Smooth muscle cell of the brain vasculature (primary cell): ENCODE measurements at places on chromosomes 12 and 14.

DNA sequence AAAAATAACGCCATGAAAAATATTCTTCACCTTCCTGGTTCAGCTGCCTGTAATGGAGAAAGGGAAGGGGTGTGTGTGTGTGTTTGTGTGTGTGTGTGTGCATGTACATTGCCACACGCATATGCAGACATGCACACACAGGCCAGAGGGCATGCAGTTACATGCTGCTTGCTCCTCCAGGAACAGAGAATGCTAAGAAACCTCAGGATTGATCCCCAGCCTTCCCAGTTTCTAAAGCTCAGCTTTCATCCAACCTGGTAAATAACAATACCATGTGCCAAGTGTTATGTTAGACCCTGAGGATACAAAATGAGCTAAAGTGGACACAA lies 241.7 kb downstream of the SPTSSA start:
- DNase-seq = no peak

DNA sequence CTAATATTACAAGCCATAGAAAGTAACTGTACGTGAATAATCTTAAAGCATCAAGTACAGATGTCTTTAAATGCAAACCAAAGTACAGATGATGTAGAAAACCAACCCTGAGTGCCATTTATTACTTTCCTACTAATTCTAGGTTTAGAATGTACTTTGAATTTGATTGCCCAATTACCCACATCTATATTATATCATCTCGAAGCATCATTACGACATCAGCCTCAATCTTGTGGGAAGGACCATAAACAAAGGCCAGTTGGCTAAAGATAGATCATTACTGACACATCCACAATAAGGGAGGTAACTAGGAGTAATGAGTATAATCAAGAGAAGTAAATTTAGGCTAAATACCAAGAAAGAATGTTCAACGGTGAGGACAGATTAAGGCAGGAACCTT lies 478.9 kb downstream of the BCAT1 start:
- no peak for DNase-seq

DNA sequence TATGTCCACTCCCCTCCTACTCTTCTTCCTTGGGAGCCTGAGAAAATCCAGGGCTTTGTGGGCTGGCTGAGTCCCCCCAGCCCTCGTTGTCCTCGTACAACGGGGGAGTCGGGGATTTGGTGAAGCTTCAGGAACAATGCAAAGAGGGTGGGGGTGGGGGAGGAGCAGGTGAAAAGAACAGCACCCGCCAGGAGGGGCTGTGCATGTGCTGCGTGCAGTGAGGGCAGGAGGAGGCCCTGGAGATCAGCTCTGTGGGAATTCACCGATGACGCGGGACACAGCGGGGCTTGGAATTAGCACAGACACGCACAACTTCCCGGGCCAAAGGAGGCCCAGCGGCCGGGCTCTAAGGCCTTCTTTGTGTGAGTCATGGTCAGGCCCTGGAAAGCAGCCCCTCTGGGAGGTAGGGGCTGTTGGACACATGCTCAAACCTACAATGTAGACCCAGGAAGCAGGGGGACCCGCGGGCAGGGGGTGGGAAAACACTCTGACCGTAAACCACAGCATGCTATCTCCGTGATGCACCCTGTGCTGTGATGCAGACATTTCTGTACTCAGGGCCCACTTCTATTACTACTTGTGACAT lies 32.8 kb downstream of the RBM19 start:
- DNase-seq = peak; percentile 79

DNA sequence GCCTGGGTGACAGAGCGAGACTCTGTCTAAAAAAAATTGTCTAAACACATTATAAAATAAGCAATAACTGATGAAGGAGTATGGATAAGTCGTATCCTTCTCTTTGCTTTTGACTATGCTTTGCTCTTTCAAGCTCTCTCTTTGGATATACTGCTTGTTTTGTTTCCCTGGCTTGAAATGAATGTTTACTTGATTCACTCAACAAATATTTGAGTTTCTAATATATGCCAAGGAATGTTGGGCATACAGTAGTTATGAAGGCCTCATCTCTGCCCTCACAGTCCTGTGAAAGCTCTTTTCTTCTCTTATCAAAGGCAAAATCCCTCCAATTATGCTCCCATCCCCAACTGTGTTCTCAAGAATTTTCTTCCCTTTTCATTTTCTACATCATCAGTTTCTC lies 123.5 kb downstream of the PTPRR start:
- DNase-seq = no peak

GRCh38 chr12:11182529-11182928 lies 4.2 kb downstream of the TAS2R42 start:
- no peak for DNase-seq

DNA sequence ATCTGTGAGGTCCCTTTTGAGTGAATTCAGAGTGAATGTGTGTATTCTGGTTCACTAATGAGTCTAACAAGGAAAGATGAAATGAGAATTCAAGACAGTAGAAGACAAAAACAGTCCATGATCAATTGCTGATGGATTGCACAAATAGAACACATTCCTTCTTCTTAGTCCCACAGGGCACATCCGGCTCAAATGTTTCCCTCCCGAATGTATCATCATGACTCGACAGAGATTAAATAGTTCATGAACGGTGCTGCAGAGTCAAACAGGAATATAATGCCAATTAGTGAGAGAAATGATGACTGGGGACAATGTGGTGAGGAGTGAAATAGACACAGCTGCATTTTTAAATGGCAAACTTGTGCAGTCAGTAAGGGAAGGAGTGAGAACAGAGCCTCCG lies 11.5 kb upstream of the SFSWAP start:
- DNase-seq = no peak

DNA sequence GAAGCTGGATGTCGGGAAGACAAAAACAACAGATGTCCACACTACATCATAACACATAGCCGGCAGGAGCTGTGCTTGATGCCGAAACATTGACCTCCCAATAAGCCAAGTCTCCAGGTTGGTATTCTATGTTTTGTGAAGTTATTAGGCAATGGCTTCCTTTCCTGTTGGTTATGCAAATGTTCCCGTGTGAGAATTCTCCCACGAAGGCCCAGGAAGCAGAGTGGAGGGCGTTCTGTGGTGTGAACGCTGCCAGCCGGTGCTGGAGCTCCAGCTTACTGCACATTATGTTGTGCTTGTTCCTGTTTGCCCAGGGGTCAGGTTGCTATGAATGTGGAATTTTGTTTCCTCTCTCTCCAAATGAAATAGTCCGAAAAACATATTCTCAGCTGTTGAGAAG lies 156.4 kb upstream of the HMGA2 start:
- no peak for DNase-seq

GRCh38 chr12:114916124-114916523 lies 232.1 kb upstream of the TBX3 start:
- DNase-seq = no peak

- no peak for DNase-seq
Observed at GRCh38 chr14:94906991-94907587, 137.2 kb upstream of the GSC start.

GRCh38 chr12:5416571-5416970 lies 15.3 kb upstream of the NTF3 start:
- DNase-seq = no peak

DNA sequence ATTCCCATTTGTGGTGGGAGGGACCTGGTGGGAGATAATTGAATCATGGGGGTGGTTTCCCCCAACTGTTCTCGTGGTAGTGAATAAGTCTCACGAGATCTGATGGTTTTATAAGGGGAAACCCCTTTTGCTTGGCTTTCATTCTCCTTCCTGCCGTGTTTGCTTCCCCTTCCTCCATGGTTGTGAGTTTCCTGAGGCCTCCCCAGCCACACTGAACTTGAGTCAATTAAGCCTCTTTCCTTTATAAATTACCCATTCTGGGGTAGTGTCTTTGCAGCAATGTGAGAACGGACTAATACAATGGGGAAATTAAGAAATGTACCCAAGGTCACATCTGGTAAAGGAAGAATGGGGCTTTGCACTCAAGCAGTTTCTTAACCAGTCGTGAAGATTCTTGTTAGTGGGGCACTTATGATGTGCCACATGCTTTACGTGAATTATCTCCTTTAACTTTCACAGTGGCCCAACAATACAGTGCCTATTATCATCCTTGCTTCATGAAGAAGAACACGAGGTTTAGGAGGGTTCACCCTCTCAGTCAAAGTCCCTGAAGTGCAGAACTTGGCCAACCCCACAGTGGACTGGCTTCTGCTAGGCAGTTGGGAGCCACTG lies 234.3 kb downstream of the EFCAB11 start:
- DNase-seq = no peak

GRCh38 chr12:124940143-124940392 lies 25.6 kb upstream of the UBC start:
- no peak for DNase-seq

- DNase-seq = no peak
Observed at GRCh38 chr12:65209655-65210043, 40.3 kb downstream of the LEMD3 start.

DNA sequence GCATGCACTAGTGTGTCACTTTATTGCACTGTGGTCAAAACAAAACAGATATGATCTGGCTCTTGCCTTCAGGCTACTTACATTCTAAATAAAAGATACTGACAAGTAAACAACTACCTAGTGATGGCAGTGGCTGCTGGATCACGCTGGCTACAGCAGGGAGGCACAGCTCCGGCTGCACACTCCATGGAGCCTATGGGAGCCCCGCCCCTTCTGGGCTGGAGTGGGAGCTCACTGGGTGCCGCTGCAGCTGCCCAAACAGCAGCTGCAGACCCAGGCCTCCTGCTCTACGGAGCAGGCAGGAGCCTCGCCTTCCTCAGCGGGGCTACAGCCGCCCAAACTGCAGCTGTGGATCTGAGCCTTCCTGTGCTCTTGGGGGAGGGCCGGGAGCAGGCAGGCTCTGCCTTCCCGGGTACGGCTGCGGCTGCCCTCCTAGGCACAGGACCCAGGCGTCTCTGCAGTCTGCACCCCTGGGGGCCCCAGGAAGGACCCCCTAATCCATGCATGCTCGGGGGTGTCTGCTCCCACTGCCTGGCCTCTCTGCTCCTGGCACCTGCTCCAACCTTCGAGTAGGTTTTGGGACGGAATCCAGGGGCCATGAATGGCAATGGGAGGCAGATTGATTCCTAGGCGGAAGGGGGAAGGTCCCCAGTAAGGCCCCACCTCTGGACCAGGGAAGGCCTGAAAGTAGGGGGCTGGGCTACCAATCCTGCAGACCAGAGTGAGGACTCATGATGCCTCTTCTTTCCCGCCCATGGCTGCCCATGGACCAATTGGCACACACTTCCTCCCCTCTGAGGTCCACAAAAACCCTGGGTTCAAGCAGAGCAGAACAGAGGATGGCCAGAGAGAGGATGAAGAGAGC lies 253.1 kb downstream of the ANO6 start:
- no peak for DNase-seq

DNA sequence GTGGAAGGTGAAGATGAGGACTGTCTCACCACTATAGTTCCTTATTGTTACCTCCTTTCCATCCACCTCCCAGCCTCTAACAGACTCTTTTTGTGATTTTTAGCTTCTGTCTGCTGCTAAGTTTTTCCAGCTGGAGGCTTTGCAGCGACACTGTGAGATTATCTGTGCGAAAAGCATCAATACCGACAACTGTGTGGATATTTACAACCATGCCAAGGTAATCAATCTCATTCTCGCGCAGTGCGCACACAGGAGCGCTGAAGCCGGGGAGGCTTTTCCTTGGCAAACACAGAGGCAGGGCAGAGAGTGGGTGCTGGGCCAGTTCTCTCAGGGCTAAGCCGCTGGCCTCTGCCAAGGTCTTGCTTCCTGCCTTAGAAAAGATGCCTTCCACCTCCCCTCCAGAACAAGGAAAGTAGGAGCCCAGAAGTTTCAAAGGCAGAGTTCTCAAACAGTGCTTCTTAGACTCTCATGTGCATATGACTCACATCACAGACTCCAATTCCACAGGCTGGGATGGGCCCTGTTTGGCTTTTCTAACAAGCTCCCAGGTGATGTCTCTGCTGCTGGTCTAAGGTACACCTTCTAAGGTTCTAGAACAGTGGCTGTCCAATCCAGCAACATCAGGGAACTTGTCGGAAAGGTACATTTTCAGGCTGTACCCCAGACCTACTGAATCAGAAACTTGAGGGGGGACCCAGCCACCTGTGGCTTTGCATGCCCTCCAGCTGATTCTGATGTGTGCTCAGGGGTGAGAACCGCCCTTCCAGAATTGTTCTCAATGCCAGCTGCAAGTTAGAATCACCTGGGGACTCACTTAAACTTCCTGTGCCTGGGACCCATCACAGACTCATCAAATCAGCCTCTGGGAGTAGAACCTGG lies 33.8 kb upstream of the PWP1 start:
- DNase-seq = no peak

DNA sequence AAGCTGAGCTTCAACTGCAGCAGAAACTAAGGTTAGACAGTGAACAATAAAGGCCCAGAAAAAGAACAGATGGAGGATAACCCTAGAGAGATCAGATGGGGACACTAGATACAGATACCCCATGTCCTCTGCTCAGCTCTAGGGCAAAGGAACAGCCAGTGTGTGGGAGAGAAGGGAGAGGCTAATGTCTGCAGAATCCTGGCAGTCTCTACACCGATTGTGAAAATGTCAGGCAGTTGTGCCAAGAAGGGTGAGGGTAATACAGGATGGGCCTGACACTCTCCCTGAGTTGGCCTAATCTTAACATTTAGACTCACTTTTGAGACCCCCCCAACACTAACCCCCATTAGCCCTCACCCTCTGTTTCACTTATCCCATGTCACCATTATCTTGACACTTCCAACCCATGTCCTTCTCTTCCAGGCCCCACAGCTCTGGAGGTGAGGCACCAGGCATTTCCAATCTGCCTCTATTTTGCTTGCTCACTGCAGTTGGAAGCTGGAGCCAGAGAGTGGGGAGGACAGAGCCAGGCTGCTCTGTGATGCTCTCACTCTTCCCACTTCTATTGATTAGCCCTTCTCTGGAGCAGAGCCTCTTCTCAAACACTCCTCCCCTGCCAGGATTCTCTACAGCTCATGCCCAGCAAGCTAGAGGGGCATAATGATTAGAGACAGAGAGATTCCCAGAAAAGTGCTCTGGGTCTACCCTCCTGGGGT lies 3.0 kb upstream of the BLOC1S1 start:
- no peak for DNase-seq

DNA sequence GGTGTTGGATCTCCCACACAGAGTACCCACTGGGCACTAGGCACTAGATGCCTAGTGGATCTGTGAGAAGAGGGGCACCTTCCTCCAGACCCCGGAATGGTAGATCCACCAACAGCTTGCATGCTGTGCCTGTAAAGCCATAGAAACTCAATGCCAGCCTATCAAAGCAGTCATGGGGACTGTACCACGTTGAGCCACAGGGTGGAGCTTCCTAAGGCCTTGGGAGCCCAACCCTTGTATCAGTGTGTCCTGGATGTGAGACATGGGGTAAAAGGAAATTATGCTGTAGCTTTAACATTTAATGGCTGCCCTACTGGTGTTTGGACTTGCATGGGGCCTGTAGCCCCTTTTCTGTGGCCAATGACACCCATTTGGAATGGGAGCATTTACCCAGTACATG lies 1024.9 kb downstream of the TMEM121 start:
- DNase-seq = no peak

- peak; percentile 15 for DNase-seq
Observed at GRCh38 chr12:62123721-62124203, 136.4 kb upstream of the USP15 start.

- DNase-seq = no peak
Observed at GRCh38 chr14:21256539-21257393, 12.5 kb downstream of the HNRNPC start.

- DNase-seq = no peak
Observed at GRCh38 chr12:68036642-68037041, 47.4 kb downstream of the IFNG-AS1 start.
